ENCODE measurements at places on chromosomes 12 and 14.
A peak's percentile ranks its signal among the peaks of the same experiment; 100 is the strongest.

DNA sequence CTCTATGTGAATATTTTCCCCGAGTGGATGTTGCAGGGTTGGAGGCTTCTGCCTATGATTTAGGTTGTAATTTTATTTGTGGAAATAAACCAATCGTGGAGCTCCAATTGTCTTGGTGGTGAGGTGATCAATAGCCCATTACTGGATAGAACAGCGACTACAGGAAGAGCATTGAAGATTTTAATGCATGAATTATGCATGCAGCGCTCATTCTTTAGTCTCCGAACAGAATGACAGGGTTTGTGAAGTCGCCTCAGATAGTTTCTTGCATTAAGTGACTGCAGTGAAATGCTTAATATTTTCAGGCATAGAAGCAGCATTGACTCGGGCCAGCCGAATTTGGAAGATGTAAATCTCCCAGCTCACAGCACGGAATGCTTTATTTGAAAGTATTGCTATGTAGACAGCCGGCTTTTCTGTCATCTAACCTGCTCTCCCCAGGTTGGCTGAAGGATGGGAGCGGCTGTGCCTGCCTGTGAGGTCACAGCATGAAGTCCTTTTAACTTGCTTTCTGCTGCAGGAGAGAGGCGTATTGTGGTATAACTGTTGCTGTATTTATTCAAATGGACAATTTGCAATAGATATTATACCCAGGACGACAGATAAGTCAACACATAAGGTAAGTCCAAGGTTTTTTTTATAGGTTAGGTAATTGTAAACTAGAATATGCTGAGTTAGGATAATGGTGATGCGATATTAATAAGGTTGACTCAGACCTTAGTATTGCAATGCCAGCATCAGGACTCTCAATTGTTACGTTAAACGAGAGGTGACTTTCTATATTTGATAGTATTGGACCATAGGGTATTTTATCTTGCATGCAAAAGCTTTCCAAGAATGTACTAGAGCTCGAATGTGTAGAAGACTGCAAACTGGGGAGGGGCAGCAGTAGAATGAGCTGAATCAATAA, 135.7 kb downstream of the CNTN1 start:
- DNase-seq, result no peak

- DNase-seq, result no peak
These were observed 13.9 kb downstream of the JDP2 start for GRCh38 chr14:75441728-75442127.

- no peak for DNase-seq
These were observed 3.2 kb downstream of the CCDC197 start for GRCh38 chr14:94000267-94000666.

- DNase-seq, result no peak
These were observed 5.0 kb downstream of the IRAK4 start for GRCh38 chr12:43763769-43764168.

GRCh38 chr12:119372540-119372939, 38.0 kb downstream of the CCDC60 start:
- DNase-seq, result no peak

DNA sequence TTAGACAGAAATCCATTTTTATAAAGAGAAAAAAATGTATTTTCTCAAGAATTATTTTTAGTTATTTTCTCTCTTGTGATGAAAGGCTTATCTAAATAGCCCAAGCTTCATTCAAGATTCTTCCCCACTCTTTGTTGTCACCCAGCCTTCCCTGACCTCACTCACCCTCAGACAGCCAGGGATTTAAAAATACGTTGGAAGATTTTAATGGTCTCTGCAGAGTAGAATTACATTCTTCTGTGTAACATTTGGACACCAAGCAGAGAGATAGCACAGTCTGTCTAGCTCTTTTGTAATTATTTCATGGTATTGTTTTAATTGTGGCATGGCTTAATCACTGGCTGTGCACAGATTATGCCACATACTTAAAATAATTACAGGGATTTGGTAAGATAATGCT, 130.3 kb downstream of the IGF1 start:
- no peak for DNase-seq

DNA sequence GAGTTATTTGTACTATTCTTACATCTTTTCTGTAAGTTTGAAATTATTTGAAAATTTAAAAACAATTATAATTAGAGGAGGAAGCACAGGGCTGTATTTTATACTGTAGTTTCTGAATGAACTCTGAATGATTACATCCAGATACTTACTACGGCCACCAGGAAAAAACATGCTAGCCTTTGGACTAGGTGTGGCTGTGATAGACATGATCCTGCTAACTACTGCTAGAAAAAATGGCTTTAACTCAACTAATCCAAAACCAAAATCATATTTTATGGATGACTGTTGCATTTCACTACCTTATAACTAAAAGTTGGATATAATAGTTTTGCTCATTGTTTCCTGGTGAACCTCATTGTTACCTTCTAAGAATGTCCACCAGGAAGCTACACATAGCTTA, 15.1 kb upstream of the SLC25A3 start:
- no peak for DNase-seq

GRCh38 chr12:27899151-27899661, 73.3 kb downstream of the PTHLH start:
- no peak for DNase-seq

GRCh38 chr14:73553845-73554244, 4.9 kb downstream of the HEATR4 start:
- DNase-seq, result no peak

DNA sequence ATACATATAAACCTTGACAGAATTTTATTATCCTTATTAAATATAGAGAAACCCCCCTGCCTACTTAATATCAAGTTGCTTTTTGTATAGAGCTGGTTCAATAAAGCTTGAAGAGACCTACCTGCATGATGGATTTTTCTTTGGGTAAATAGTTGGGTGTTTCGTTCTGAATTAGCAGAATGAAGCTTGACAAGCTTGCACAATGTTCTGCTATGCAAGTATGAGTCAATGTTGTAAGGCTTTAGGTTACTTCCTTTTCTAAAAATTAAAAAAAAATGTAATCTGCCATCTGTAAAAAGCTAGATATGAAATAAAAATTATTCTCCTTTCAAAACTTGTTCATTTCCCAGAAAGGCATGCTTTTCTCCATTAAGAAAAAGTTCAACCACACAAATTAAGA, 1662.6 kb upstream of the SEL1L start:
- no peak for DNase-seq

- DNase-seq, result no peak
These were observed at the start of gene ZNF705A for GRCh38 chr12:8156845-8157244. Gene ZNF705A, plus strand, starts transcription at chr12:8157015. Its CDS starts 15,611 bp downstream, at chr12:8172626.

GRCh38 chr12:4047421-4047820, 174.2 kb upstream of the PARP11 start:
- no peak for DNase-seq

DNA sequence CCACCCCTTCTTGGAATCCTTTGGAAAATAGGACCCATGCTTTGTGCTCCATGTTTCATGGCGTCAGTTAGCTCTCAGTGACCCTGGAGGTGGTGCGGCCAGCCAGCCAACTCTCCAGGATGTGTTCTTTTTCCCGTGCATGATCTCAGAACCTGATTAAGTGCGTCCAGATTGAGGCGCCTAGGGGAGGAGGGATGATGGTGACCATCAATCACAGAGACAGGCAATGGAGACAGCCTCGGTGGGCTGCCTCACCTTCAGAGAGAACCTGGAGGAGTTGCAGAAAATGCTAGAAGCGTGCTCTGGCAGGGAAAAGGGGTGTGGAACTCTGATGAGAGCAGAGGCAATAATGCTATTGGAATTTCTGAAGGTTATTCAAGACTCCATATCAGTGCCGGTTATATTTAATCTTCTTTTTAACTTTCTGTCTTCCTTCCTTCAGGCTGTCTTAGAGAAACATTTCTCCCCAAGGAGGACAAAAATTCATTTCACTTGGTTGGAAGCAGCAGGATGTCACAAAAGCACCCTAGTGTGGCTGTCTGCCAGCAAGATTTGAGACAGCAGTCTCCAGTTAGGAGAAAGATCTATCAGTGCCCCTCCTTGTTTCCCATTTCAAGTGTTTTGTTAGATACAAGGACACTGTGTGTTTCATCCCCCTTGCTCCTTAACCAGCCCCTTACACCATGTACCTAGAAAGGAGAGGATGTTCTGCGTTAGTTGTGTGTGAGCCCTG, 53.3 kb upstream of the IGF1 start:
- DNase-seq, result no peak

DNA sequence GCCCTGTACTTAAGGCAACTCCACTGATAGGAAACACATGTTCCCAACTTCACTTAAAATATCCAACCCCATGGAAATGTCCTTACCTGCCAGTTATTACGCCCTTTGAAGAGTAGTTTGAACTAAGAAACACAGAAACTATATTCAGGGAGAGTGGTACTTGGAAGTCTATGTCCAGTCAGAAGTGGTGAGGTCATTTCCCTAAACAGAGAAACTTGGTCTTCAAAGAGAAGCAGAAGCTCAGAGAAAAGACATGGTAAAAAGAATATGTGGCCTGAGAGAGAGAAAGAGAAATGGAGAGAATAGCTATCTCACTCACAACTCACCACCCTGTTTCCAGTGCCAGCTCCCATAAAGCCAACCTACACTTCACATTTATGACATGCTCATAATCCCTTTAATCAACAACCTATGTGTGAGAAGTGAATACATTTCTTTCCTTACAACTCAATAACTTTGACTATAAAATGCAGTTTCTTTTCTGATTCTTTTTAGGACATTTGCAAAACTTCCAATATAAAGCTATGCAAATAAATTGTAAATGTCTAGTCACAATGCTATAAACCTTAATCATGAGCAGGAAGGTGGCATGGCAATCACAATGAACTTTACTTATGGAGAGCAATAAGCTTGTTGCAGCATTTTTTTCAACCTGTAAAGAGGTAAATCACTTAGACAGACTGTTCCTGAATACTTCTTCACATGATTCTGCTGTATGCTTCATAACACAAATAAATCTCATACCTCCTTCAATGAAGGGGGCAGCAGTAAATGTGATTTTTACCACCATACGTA, 67.1 kb downstream of the CPNE8 start:
- no peak for DNase-seq

DNA sequence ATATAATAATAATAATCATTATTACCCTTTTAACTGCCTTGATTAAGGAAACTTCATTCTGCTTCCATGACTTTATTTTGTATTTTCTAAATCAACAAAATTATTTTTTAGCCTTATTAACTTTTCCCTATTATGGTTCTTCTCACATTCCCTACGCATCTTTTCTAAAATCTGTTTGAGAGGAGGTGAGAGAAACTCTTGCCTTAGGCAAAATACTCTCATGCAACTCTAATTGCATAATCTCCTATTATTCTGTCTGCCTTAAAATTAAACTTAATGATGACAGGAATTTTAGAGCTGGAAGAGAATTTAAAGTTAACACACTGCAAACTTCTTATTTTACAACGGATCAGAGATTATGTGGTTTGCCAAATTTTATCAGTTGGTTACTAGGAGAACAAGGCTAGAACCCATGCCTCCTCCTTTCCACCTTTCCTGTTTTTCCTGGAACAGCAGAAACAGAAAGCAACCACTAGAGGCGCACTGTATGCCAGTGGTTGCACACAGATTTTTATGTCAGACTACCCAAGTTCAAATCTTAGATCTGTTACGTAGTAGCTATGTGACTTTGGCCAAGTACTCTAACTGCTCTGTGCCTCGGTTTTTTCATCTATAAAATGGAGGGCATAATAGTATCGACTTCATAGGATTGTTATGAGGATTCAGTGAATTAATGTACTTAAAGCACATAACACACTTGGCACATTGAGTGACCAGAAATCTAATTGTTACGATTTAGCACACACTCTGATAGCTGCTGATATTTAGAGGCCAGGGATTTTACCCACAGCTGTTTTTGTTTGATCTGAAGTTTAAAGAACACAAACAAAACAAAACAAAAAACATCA, 4.3 kb upstream of the BRMS1L start:
- no peak for DNase-seq

DNA sequence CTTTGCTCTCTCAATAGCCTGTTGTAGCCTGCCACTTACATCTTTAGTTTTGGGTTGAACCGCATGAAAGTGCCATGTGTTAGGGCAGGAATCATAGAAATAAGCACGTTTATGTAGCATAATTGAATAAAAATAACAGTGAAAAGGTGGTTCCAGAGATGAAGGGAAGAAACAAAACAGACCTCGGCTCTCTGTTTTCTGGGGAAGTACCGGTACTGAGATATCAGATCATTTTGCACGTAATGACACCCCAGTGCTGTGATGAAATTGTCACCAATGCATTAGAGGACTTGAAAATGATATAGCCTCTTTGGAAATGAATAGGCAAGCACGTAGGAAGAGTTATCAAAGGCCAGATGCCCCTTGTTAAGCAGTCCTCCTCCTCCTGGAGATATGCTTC, 42.5 kb upstream of the DLK1 start:
- DNase-seq, result no peak

GRCh38 chr14:50928002-50928635, 16.2 kb downstream of the PYGL start:
- no peak for DNase-seq

- DNase-seq, result no peak
These were observed 6.7 kb upstream of the FZD10 start for GRCh38 chr12:130155416-130156073.

- DNase-seq, result no peak
These were observed 32.4 kb upstream of the HELB start for GRCh38 chr12:66269757-66270383.

DNA sequence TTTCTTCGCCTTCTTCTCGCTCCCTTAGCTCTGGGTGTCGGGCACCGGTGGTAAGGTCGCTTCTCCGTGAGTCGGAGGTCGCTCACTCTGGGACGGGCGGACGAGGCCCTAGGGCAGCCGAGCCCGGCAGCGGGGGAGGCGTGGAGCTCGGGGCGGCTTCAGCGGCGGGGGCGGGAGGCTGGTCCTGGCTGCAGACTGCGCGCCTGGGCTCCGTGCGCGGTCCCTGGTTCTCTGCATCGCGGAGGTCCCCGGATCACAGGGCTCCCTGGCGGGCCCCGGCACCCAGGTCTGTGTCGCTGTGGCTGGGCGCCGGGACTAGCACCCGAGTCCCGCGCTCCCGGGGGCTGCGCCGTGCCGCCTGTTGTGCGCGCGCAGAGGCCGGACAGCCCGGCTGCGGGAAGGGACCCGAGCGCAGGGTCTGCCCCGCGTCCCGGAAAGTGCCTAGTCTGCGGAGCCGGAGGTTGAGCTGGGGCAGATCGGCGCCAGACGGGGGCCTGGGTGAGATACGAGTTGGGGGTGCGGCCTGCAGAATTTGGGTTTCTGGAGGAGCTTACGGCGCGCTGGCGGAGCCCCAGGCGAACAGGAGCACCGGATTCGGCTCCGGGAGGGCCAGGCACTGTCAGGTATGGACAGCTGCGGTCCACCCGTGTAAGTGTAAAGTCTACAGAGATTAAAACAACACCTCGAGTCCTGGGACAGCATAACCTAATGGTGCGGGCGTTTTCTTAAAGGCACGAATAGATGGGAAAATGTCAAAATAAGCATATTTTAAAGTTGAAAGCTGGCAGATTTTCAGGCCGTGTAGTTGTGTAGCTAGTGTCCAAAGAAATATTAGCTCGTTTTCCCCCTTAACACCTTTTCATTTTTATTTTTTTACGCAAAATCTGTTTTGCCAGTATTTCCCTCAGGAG, 713 bp downstream of the FRMD6 start:
- DNase-seq, result peak; percentile 1

- no peak for DNase-seq
These were observed 7.5 kb upstream of the MANSC4 start for GRCh38 chr12:27787559-27787958.

GRCh38 chr12:48977290-48978281, 536 bp upstream of the WNT1 start:
- DNase-seq, result peak; percentile 76

- DNase-seq, result no peak
These were observed 160.8 kb downstream of the CCER1 start for GRCh38 chr12:90794212-90794611.
